ENCODE measurements at places on chromosomes 2 and 18. TPM values are rescaled to one million over a fixed set of nuclear protein-coding genes. Genes with fewer than 3 reads are reported as not detected.

Gene CNTNAP5
- not detected for total RNA-seq

Gene LAMA1
- 0.08 TPM for total RNA-seq

Gene MLPH
- total RNA-seq = 0.38 TPM

Gene CD226
- total RNA-seq = 168 TPM

Gene FAM124B
- total RNA-seq = not detected

Data from activated T-cell treated with anti-CD3 and anti-CD28 coated beads, Interleukin-2, amount 50 U/mL, for 4 hours (primary cell).